ENCODE measurements at places on chromosomes 4 and X.

- DNase-seq = no peak
These were observed at the start of gene NR0B1 for GRCh38 chrX:30309139-30309571. Gene NR0B1, minus strand, starts transcription at chrX:30309390. Its CDS starts 27 bp downstream, at chrX:30309363.

DNA sequence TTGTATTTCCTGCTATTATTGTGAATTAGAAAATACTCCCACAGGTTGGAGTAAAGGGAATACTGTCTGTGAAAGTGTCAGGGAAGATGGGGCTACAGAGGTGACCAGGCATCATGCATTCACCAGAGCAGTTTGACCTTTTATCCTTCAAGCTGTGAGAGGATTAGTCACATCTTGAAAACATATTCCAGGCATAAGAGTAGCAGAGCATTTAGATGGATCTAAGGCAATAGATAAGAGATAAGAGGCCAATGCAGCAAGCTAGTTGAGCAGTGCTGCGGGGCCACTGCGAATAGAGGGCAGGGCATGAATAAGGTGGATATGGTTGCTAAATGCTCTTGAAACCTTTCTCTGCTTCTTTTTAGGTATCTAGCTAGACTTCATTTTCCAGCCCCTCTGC lies 470.7 kb upstream of the FTHL17 start:
- DNase-seq = no peak

DNA sequence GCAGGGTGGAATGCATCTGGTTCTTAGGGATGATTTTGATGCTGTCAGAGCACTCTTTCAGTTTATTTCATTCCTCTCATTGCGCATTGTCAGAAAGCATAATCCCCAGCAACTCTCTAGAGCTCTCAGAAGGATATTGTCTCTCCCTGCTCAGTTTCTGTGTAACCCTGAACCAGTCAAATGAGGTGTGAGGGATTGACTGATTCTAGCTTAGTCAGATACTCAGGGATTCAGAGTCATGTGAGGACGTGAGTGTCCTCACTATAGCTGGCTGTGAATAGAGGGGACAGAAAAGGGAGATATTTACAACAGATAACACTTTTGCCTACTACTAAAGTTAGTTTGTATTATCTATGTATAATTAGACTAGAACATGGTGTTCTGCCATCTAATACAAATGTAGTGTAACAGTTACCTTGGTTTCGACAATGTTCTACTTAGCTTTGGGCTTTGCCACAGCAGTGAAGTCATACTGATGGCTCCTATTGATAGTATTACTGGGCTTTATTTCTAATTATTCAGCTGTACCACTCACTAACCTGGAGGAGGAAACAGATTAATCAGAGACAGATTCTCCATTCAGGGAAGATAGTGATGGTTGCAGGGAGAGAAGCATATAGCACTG lies 19.5 kb downstream of the AP1AR start:
- no peak for DNase-seq

DNA sequence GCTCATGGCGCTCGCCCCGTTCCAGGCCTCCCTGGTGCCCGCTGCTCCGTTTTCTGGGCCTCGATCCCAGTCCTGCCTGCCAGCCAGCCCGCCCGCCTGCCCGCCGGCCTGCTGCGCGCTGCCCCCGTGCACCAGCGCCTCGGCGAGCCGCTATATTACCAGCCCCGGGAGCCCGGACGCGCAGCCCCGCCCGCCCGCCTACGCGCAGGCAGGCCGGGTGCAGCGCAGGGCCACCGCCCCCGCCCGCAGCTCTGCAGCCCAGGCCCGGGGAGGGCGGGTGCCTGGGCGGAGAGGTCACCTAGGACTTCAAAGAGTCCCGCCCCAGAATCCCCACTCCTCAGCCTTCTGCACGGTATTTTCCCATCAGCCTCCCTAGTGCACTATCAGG lies at the start of gene MAOB:
TSS of gene MAOB (minus strand) at position 157 of the 388 bp plus-strand sequence. CDS start at position 6, 151 bp downstream.
- DNase-seq = no peak

DNA sequence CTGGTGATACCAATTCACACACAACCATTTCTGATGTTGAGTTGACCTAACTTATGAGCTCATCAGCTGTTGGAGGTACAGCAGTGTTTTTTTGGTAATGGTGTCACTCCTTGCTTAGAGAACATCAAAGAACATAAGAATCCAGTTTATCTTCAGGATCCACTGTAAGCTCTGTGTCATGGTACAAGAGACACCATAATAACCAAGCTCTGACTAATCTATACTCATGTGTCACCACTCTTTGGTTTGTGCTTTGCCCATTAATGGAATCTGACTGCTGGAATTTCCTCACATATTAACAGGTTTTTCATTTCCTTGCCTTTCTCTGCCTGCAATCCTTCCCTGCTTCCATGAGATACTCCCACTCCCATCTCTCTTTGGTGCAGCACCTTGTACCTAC lies 735.1 kb upstream of the LCORL start:
- no peak for DNase-seq

Data from T-helper 22 cell (primary cell).